Smooth muscle cell of the brain vasculature (primary cell): ENCODE measurements at places on chromosomes 11 and 22.

DNA sequence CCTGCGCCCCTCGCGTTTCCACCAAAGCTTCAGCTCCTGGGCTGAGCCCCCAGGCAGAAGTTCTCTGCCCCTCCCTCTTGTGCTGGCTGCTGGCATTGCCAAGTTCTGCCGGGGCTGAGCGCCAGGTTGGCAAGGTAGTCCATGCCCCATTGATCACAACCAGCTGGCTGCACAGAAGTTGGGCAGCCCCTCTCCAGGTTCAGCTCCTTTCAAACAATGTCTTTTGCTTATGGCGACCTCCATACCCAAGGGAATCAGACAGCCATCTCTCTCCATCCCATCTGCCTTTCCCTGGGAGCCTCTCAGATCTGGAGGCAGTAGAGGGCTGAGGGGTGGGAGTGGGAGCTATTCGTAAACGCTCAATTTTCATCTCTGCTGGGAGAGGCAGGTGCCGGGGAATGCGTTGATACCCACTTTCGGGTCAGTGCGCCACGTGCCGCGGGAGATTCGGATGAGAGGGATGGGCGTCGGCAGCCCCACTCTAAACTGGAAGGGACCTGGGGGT, 1.5 kb downstream of the ADAMTS8 start:
- DNase-seq = no peak

DNA sequence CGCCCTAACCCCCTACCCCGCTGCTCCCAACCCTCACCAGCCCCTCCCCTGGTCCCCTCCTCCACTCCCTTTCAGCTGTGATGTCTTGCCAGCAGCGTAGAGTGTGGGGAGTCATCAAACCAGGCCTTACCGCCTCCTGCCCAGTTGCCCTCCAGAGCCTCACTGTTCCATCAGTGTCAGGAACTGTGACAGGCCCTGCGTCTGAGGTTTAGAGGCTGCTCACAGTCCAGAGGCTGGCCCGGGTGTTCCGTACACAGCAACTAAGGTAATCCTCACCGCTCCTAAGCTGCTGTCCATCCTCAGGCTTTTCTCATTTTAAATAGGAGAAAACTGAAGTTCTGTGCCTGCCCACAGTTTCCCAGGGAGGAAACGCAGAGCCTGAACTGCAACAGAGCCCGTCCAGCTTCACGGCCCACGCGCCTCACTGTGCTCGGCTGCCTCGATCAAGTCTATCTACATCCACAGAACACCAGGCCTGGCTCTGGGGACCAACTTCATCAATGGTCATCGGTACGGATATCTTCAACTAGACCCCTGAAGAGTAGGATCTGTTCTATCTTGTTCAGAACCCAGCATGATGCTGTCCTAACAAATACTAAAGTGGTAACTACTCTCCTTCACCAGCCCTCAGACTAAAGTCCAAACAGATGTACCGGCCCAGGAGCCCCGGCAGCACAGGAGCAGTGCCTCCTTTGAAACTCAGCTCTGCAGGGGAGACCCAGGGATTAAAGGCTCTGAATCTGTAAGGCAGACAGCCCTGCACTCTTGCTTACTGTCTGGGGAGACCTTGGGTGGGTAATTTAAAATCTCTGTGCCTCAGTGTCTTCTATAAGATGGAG, 10.3 kb downstream of the VPS37C start:
- no peak for DNase-seq

DNA sequence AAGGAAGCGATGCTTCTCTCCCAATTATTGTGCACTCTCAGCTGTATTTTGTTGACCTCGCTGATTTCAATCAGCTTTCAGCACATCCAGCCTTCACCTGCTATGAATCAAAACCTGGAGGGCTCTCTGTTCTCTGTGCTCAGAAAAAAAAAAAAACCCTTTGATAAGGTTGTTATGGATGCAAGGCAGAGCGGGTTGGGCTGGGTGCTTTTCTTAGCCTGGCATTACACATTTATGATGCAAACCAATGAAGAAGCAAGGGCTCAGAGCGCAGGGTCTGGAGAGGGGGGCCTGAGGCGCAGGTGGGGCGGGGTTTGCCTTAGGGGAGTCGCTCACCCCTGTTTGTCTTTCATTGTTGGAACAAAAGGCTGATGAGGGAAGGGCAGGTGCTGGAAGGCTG, 86.0 kb upstream of the CADM1 start:
- DNase-seq = no peak

DNA sequence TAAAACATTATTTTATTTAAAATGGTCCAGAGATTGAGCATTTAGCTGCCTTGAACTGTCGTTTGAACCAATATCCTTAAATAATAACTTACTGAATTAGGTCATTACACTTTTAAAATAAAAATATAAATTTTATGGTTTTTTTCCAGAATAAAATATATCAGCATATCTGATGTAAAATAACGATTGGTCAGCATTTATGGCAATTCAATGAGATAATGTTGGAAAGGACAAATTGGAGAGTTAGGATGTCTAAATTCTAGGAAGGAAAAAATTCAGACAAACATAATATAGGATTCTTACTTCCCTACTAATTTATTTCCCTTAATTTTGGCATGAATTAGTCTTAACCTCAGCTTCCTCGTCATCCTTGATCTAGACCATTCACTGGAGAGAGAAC, 113.4 kb downstream of the GRIA4 start:
- no peak for DNase-seq

DNA sequence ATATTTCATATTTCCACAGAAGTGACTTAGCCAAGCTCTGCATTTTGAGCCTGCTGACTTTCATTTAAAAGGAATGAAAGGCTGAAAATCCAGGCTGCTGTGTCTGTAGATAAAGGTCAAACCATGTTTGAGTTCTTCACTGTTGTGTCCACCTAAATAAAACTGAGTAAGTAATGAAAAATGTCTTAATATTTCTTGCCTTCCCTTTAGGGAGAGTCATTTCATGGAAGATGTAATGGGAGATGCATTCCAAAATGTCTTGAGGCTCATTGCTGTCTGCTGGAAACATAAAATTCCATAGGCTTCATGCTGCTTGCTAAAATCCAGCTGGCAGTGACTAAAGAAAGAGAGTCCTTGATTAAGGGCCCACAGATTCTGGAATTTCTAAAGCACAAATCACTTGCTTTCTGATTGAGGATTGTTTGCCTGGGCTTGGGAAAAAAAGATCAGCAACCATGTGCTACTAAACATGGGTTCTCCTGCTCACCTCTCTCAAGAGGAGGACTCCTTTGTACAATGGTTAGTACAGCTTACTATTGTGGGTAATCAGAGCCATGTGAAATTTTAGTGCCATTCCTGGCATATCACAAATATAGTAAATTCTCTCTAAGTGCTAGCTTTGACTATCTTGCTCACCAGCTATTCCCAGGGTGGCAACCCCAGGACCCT, 56.9 kb downstream of the PANX1 start:
- no peak for DNase-seq

DNA sequence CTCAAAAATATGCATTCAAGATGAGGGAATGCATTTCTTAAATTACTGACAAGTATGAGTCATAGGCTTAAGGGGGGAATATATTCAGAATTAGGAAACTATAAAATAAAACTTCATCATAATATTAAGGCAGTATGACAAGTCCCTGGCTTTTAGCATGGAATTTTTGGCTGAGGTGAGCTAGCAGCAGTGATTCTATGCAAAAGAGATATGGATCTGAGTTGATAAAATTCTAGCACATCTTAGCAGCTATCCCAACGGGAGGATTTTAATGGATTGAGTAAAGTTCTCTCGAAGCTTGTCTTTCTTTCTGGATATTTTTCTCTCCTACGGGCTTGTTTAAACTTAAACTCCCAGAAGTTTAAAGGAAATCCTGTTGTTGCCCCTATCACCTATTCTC, 1.2 kb downstream of the OR51Q1 start:
- DNase-seq = no peak

- no peak for DNase-seq
These were observed 758.5 kb downstream of the OPCML start for GRCh38 chr11:132773751-132774150.

- no peak for DNase-seq
These were observed 56.1 kb upstream of the PTPRJ start for GRCh38 chr11:47924184-47924691.

DNA sequence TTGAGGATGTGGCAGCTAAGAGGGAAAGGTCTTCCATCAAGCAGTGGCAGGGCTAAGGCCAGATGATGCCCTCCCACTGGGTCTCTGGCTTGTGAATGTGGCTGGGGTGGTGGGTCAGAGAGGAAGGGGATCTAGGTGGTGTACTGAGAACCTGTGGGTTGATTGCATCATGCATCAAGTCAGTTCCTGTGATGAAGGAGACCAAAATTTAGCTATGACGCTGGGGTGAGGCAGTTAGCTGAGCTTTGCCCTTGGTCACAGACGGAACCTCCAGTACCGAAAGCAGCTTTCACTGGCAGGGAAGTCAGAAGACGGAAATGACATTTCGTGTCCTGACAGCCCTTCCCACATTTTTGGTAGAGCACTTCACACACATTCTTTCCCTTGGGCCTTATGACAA, 20.7 kb downstream of the ATG16L2 start:
- DNase-seq = no peak

DNA sequence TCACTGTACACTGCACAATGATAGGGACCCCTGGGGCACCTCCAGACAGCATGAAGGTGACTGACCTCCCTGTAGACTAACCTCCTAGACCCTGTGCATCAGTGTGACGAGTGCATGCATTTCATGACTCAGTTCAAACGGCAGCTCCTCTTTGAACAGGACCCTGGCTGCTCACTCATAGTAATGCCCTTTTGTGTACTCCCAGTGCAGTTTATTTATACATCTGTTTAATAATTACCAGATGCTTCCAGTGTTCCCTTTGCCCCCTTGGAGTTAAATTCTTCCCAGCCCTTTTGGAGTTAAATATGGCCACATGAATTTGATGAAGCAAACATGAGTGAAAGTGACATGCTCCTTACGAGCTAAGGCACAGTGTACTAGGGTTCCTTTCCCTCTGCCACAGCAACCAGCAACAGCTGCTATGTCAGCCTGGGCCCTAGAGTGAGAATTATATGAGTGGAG, 72.4 kb downstream of the PANX1 start:
- DNase-seq = peak; percentile 15

DNA sequence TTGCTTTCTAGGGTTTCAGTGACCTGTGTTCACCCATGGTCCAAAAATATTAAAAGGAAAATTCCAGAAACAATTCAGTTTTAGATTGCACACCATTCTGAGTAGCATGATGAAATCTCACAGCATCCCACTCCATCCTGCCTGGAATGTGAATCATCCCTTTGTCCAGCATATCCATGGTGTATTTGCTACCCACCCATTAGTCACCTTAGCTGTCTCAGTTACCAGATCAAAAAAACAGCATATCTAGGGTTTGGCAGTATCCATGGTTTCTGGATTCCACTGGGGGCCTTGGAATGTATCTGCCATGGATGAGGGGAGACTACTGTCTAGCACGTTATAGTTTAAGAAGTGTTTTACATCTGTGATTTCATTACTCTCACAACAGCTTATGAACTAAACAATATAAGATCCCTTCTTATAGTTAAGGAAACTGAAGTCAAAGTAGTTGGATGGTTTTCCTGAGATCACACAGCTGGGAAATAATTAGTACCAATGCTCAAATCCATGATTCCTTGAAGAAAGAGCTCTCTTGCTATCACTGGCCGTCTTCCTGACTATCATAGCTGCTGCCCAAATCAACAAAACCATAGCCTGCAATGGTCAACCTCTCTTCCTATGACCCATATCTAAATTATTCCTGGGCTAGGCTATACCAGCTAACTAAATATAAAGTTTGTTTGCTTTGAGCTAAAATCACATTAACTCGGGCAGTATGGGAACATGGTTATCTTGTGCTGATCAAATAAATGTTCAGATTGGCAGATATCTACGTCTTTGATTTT, 122.6 kb downstream of the MICAL2 start:
- no peak for DNase-seq

DNA sequence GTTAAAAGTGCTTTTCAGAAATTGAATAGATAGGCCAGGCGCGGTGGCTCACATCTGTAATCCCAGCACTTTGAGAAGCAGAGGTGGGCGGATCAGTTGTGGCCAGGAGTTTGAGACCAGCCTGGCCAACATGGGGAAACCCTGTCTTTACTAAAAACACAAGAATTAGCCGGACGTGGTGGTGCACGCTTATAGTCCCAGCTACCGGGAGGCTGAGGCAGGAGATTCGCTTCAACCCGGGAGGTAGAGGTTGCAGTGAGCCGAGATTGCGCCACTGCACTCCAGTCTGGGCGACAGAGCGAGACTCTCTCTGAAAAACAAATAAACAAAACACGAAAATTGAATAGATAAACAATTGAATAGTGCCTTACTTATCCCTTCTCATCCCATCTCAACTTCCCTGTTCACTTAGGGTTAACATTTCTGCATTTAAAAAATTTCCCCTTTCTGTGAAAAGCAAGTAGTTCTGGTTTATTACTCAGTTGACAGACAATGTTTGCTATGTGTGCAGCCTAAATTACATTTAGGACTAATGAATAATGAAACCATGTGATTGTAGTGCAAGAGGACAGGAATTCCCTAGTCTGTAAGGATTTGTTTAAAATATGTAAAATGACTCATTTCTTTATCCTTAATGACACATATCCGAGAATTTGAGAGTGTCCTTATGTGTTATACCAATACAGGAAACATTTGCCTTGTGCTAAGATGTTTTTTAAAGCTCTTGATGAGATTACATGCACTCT, 6.0 kb downstream of the RNF169 start:
- no peak for DNase-seq

GRCh38 chr22:25654676-25655075, 87.3 kb upstream of the MYO18B start:
- DNase-seq = no peak

DNA sequence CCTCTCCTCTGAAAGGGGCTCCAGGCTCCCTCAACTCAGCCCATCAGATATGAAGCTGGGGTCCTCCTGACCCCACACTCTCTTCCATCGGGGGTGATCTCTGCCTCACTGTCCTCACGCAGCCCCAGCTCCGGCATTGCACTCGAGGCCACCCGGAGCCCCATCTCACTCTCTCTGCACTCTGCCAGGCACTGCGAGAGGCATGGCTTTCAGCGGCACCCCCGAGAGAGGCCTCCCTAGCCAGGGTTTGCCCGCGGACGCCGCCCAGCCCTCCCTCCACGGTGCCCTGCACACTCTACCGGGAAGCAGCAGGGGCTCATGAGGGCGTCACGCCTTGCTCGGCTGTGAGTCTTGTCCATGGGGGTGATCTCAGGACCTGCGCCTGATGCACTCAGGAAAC, 436.2 kb downstream of the BRD1 start:
- DNase-seq = no peak

- DNase-seq = no peak
These were observed 28.4 kb downstream of the TAB1 start for GRCh38 chr22:39427751-39428596.

DNA sequence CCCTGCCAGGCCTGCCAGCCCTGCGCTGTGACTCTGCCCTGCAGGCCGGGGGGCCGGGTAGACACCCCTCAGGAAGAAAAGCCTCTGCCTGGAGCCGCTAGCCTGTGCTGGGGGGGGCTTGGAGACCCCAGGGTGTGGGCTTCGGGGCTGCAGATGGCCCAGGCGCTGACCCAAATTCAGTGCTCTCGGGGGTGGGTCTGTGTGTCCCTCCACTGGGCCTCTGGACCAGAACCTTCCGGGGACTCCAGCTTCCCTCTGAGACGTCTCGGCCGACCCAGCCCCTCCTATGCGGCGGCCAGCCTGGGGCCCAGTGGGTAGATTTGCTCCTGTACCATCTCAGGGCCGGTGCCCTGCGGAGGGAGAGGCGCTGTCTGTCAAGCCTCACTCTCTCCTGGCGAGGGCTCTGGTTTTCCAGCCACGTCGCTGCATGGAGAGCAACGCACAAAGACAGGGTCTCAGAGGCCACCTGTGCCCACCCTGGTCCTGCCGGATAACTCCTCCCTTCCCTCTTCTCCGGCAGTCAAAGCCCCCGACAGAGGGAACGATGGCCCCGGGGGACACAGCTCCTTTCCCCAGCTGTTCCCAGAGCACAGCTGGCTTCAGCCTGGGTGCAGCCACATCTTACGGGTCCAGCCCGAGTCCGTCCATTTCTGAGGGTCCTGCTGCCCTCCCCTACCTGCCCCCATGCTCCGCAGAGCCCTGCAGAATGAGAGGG, 40.1 kb upstream of the TOLLIP start:
- no peak for DNase-seq
